HT-29 (cell line): ENCODE measurements at places on chromosomes 2 and 18.

DNA sequence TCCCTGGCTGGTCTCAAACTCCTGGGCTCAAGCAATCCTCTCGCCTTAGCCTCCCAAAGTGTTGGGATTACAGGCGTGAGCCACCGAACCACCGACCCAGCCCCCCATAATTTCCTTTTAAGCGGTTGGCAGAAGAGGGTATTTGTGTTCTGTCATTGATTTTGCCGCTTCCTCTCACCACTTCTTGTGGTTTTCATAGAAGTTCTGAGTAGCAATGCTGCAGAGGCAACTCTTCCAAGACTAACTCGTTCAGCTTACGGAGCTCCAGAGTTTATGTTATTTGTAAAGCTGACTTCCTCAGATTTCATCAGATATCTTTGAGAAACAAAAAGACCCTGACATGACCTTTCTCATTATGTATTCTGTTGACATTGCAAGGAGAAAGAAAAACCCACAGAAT lies 261.4 kb upstream of the KCNJ3 start:
- no peak for DNase-seq

- no peak for DNase-seq
These were observed 233.3 kb upstream of the PXDN start for GRCh38 chr2:1977655-1978054.

- DNase-seq = peak; percentile 95
These were observed 29.2 kb downstream of the NIFK start for GRCh38 chr2:121707344-121707919.

DNA sequence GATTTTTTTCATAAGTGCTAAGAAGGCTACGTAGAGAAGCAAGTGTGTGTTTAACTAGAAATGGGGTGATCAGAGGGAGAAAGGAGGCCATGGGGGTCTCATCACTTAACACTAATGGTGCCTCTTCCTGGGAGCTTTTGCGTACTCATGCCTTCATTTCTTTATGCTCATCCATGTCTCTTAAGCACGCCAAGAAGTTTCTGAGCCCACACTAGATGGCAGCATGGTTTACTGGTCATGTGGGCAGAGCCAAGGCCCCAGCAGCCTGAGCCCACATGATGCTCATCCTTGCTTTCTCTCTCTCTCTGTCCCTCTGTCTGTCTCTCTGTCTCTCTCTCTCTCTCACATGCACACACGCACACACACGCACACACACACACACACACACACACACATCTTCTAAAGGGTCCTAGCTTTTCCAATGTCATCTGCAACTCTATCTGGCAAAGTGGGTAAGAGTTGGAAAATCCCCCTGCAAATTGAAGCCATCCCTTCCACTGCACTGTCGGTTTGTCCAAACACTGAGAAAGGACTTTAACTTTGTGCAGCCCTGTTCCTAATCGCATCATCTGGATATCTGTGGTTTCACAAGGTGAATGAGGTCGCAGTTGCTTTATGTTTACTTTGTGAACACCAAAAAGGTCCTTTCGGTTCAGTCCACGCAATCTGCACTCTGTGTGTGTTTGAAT lies 137.1 kb upstream of the CCDC68 start:
- DNase-seq = peak; percentile 71

GRCh38 chr18:79275992-79276391 lies 119.7 kb upstream of the NFATC1 start:
- DNase-seq = no peak

- DNase-seq = no peak
These were observed 37.4 kb downstream of the SCTR start for GRCh38 chr2:119486886-119487285.

DNA sequence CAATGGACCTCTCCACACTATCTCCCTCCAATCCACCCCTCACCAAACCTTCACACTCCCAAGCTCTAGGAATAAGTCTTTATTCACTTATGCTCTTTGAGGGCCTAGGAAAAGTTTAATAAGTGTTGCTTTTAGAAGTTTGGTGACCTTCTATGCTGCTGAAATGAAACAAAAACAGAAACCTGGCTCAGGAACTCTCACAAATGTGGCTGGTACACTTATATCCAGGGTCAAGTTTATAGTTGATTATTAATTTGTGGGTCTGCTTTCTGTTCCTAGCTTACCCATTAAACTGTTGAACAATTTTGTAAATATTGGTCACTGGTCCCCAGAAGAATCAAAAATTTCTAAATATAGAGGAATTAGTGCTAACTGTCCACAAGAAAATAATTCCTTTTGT lies 14.2 kb upstream of the ANKRD44 start:
- no peak for DNase-seq

DNA sequence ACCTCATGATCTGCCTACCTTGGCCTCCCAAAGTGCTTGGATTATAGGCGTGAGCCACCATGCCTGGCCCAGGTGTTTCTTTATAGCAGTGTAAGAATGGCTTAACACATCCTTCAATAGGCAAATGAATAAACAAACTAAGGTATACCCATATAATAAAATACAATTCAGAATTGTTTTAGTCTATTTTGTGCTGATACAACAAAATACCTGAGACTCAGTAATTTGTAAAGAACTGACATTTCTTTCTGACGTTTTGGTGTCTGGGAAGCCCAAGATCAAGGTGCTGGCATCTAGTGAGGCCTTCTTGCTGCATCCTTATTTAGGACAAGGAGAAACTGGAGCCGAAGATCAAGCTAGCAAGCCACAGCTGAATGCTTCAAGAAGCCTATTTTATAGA lies 1372.1 kb upstream of the DDX18 start:
- DNase-seq = no peak

DNA sequence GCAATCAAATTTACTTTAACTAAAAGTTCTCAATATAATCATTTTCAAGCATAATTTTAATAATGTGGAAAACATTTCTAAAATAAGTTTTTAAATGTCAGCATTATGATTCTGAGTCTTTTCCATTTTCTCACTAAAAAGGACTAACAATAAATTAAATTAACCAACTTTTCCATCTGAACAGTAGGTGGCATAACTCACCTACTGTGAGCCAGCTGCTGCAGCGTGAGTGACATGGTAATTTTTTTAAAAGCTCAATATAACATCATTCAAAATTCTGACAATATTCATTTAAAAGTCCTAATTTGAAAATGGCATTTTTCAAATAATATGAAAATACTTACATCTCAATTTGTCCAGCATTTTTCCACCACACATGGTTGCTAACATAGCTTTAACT lies 66.5 kb downstream of the DTNB start:
- peak; percentile 54 for DNase-seq

GRCh38 chr2:107693604-107694003 lies 133.1 kb upstream of the RGPD4 start:
- no peak for DNase-seq

DNA sequence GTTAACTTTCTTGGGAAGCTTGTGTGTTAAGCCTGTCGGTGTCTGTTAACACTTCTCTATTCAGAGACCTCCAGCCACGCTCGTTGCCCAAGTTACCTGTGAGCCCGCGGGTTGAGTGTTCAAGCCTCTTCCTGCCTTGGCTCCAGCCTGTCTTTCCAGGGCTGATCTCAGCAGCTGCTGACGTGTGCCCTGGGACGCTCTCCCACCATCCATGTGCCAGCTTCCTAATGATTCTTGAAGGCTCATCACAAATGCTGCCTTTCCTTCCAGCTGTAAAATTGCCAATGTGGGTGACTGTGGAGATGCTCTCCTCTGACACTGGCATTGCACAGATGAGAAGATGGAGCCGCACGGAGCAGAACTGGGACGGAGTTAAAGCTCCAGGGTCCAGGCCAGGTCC lies 6.1 kb downstream of the RNF144A start:
- DNase-seq = no peak

DNA sequence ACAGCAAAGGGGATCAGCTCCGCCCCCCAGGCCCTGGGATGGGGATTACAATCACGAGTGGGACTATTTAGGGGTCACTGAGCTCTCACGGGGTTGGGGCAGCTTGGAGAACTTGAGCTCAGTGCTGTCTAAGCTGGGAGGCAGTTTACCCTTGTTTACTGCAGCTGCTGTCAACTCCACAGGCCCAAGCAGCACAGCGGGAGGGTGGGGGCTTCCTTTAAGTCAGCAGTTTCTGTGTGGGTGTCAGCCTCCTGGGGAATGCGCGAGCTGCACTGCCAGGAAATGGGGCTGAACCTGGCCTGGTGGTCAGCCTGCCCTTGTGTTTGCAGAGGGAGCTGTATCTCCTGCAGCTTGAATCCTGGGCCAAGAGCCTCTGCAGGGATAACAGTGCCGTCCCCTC lies 29.8 kb downstream of the TOGARAM2 start:
- DNase-seq = no peak

DNA sequence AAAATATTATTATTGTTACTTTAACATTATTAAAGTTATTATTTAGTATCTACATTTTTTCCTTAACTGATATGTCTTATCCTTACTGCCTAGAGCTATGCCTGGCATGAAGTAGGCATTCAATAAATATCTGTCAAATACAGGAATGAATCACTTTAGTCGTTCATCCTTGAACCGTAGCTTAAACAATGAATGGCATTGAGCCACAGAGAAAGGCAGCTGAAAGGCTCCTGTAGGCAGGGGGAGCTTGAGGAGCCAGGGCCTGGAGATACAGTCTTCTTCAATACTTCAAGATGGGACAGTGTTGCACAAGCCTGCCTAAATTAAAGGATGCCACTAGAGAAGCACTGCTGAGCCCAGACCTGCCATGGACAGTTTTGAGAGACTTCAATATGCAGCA lies 22.5 kb downstream of the CYRIA start:
- DNase-seq = no peak

GRCh38 chr2:3584076-3584475 lies 9.0 kb downstream of the RPS7 start:
- no peak for DNase-seq

- no peak for DNase-seq
These were observed 43.7 kb downstream of the CD8B2 start for GRCh38 chr2:106530866-106531265.

GRCh38 chr18:76161983-76162382 lies 333.1 kb downstream of the ZNF516 start:
- no peak for DNase-seq

- DNase-seq = no peak
These were observed 66.1 kb upstream of the CDC42EP3 start for GRCh38 chr2:37737507-37737906.

DNA sequence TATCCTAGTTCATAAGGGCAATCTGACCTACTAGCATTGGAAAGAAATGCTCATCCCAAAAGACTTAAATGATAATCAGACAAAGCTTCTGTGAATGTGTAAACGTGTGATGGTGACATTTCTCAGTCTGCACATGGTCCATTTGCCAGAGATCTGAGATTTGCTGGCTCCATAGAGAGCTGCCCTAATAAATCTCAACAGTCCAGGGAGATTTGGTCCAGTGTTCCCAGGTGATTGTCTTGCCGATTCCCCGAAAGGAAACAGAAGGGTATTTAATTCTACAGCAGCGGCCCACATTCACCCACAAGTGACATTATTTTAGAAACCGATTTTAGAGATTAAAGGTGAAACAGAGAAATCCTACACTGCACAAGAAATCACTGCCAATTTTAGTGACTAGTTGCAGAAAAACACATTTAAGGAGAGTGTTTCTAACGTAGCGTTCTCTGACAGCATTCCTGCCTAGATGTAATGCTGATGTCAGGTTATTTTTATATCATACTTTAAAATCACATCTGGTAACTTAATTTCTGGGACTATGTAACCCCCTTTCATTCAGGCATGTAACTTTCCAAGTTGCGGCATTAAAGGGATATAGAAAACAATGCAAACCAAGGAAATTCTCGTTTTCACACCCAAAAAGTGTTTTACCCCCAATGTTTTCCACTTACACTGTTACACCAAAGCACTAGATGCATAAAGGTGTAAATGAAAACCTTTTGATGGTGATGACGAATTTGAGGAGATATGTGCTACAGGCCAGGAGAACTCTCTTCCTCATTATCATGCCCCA lies 231.9 kb upstream of the FN1 start:
- DNase-seq = no peak

DNA sequence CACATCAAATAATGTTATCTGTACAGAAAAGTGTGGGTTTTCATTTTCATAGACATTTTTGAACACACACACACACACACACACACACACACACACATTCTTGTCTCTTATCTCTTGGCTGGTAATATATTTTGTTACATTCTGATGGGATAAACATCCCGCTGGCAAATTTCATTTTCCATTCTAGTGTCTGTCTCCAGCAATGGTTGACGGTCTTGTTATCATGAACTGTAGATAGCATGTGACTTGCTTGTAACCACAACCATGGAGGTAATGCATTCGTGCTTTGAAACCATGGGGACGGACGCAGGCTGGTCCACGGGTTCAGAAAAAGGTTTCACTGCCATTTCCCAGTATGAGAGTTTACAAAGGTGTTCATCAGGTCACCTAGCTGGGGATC lies 156.4 kb downstream of the PPP1R1C start:
- no peak for DNase-seq

- DNase-seq = no peak
These were observed 3.5 kb downstream of the TMEM200C start for GRCh38 chr18:5891854-5892215.

GRCh38 chr2:83251321-83251872 lies 1207.7 kb downstream of the SUCLG1 start:
- no peak for DNase-seq

DNA sequence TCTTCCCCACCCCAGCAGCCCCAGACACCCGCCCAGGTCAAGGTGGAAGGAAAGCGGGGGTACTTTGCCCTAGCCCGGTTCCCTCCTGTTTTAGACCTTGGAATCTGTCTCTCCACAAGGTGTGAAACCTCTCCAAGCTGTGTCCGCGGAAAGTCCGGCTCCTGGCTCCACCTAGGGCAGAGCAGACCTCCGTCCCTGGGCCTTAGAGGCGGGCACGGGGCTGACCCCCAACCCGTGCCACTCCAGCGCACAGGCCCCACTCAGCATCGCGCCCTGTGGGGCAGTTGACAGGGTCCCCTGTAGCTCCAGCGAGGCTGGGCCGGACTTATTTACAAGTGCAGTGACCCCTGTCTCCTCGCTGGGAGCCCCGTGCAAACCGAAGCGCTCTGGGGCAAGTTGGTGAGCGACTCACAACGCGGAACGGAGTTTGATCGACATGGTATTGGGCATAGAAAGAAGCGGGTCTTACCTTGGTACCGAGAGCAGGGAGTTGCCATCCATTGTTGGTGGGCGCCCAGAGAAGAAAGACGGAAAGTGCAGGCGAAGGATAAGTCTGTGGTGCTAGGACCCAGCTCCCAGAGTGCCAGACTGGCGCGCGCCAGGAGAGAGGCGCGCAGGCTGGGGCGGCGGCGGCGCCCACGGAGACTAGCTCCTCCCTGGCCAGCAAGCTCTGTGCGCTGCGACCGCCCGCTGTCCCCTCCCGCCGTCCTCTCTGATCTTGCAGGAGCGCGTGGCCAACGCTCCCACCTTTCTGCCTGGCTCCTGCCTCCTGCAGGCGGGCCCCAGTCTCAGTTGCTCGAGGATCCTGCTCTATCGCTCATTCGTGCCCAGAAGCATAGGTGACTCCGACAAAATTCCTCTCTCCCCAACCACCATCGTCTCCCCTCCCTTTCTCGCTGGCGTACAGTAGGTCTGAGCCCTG lies at the start of gene SPHKAP:
TSS of gene SPHKAP (minus strand) at position 590 of the 922 bp plus-strand sequence. CDS start at position 501, 89 bp downstream.
- DNase-seq = no peak

- no peak for DNase-seq
These were observed 147.6 kb upstream of the HDAC4 start for GRCh38 chr2:239548451-239548871.

- DNase-seq = no peak
These were observed 186.1 kb upstream of the RAB12 start for GRCh38 chr18:8423051-8423557.
